ENCODE measurements at places on chromosomes 3 and 15.

DNA sequence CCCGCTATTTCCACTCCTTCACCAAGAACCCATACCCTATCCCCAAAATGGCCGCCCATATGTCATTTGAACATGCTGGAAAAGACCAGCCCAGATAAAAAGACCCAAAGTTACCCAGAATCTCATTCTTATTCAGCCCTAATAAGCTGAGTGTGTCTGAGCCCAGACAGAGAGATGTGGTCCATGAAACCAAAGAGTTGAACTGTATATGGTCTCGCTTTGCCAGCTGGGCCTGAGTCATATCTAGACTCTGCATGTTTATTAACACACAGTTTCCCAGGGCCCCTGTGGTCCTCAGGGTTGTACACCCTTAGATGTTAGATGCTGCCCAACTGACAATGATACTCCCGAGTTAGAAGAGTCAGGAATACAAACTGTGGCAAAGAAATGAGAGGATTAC is 201.9 kb upstream of the STRIT1 start:
- DNase-seq, result no peak

GRCh38 chr3:183766745-183767606 is 58.4 kb downstream of the MAP6D1 start:
- peak; percentile 49 for DNase-seq

- DNase-seq, result no peak
These were observed 41.8 kb downstream of the ZNF710 start for GRCh38 chr15:90042766-90043529.

DNA sequence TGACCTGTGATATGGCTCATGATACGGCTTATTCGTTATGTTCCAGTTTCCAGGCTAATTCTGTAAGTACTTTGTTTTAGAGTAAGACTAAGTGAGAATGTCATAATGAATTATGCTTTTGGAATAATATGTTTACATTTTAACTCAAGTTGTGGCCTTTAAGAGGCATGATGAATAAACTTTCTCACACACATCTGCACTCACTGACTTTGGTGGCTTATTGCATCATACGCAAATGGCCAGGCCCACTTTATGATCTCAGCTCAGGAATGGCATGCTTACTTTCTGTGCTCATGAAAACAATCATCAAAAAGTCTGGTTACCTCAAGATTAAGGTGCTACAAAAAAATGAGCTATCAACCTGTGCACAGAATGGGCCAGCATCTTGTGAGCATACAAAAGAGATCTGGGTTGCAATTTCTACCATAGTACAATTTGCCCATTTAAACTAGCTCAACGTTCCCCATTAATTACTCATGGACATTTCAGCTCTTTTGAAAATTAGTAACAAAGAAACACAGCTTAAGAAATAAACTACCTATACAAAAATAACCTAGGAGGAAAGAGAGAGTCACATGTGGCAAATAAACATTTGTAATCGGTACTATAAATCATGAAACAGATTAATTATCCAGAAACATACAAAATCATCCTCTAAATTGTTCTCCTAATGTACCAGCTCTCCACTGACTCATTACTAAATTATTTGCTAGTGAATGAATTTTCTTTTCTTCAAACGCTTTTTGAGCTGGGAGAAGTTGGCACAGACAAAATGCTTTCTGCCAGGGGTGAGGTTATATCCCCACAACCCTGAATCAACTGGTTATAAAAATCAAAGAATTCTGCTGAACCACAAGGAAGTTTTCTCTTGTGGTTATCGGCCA is 439.0 kb upstream of the ADAMTS9 start:
- DNase-seq, result no peak

- DNase-seq, result no peak
These were observed 115.4 kb upstream of the C15orf61 start for GRCh38 chr15:67405208-67406191.

DNA sequence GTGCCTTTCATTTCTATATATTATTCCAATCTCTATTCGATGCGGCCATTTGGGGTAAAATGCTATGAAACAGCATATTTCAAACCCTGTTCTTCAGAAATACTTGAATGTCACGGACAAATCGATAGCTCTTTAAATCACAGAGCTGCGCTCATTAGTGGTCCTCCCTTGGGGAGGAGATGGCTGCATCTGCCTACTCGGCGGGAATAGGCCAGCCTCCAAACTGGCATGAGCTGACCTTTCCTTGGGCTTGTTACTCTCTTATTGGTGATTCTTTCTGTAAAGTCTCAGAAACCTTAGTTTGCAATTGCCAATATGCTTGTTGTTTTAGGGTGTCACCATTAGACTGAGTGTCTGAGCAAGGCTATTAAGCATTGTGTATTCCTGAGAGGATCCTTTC is 120.9 kb downstream of the BDH1 start:
- DNase-seq, result no peak

- DNase-seq, result no peak
These were observed 599.0 kb downstream of the MAGI1 start for GRCh38 chr3:65439641-65440284.
